ENCODE measurements at places on chromosomes 13 and 19.

GRCh38 chr13:66513728-66514127, 716.4 kb downstream of the PCDH9 start:
- DNase-seq = peak; percentile 64

DNA sequence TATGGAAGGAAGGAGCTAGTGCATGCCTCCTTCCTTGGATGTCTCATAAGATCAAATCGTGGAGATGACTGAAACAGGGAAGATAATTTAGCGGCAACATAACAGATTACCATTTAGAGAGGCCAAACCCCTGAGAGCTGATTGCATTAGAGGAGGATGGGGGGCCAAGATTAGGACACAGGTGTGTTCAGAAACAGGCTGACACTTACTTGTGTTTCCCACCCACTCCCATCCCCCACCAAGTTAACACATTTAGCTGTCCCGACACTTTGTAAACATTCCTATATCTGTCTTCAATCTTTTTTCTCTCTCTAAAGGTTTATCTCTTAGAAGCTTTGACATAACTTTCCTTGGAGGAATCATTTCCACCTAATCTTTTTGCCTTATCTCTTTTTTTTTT, 48.8 kb upstream of the KCTD4 start:
- no peak for DNase-seq

GRCh38 chr13:33445476-33445875, 159.9 kb upstream of the STARD13 start:
- DNase-seq = no peak

DNA sequence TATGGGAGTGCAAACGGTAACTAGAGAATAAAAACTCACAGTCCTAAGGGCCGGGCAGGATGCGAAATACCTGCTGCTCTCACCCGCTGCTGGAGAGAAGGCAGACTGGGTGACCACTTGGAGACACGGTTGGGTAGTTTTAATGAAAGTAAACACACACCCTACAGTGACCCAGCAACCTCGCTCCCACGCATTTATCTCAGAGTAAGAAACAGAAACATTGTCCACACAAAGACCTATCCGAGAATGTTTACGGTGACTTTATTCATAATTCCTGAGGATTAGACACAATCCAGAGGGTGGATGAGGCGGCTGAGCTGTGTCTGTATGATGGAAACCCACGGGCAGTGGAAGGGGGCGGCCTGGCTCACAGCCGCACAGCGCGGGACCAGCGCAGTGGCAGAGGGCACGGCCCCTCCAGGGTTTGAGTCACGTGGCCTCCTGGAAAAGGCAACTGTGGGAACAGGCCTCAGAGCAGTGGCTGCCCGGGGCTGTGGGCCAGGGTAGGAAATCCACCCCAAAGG, 73.5 kb upstream of the C13orf46 start:
- DNase-seq = no peak

- DNase-seq = peak; percentile 31
These were observed 1.3 kb upstream of the INTS6 start for GRCh38 chr13:51453959-51454703.

DNA sequence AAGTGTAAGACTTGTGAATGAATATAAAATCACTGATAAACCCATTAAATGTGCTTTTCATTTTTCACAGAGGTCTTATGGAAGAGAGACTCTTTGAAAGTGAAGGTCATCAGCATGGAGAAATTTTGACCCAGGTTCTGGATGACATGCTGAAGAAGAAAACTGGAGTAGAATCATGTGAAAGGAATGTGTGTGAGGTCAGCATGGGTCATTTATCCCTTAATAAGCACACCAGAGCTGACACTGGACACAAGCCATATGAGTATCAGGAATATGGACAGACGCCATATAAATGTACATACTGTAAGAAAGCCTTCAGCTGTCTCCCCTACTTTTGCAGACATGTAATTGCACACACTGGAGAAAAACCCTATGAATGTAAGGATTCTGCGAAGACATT, 29.0 kb downstream of the ZNF20 start:
- peak; percentile 22 for DNase-seq

Measured in EH (cell line).